ENCODE measurements at places on chromosomes 3 and 15. TPM values are rescaled to one million over a fixed set of nuclear protein-coding genes. Genes with fewer than 3 reads are reported as not detected.

GRCh38 chr3:58391156-58391865 lies 42.3 kb downstream of the PDHB start:
- peaks cover 3% of the 10 kb centered on the region for H3K4me1 ChIP-seq
- H3K36me3 ChIP-seq: peaks cover 6% of the 10 kb centered on the region
- no peak overlapping the region for H3K27ac ChIP-seq
- DNase-seq: no peak

DNA sequence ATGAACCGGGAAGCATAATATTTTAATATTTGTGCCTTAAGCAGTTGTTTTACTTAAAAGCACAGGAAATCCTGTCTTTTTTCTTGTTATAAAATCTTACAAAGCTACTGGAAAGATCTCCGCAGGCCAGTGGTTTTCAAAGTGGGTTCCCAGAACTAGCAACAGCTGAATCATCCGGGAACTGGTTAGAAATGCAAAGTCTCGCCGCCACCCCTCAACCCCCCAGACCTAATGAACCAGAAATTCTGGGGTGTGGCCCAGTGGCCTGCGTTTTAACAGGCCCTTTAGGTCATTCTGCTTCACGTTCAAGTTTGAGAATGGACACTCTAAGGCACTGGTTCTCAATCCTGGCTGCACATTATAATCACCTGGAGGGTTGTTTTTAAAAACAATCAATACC lies 74.7 kb downstream of the PDZRN3 start:
- H3K4me1 ChIP-seq: peaks cover 7% of the 10 kb centered on the region
- no peaks in the 10 kb centered on the region for H3K36me3 ChIP-seq

DNA sequence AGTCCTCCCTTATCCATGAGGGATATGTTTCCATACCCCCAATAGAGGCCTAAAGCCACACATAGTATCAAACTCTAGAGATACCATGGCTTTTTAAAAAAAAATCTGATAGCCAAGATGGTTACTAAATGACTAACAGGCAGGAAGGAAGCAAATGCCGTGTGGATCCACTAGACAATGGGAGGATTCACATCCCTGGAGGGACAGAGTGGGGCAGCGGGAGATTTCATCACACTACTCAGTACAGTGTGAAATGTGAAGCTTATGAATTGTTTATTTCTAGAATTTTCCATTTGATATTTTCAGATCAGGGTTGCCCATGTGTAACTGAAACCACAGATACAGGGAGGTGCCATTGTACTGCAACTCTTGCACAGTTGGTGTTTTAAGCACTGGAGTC lies 826.6 kb downstream of the SQOR start:
- H3K36me3 ChIP-seq: no peaks in the 10 kb centered on the region
- no peak overlapping the region for H3K4me3 ChIP-seq
- H3K4me1 ChIP-seq: no peaks in the 10 kb centered on the region
- no peak overlapping the region for H3K27ac ChIP-seq

- H3K36me3 ChIP-seq: no peaks in the 10 kb centered on the region
- H3K4me3 ChIP-seq: no peak overlapping the region
- no peaks in the 10 kb centered on the region for H3K27me3 ChIP-seq
- DNase-seq: no peak
- H3K27ac ChIP-seq: no peak overlapping the region
These were observed 152.0 kb downstream of the OPA1 start for GRCh38 chr3:193744822-193745684.

GRCh38 chr3:111604119-111604518 lies 9.0 kb upstream of the ZBED2 start:
- no peaks in the 10 kb centered on the region for H3K27me3 ChIP-seq
- H3K36me3 ChIP-seq: no peaks in the 10 kb centered on the region
- no peak overlapping the region for H3K27ac ChIP-seq

GRCh38 chr3:135792174-135792573 lies 173.4 kb upstream of the PPP2R3A start:
- no peaks in the 10 kb centered on the region for H3K36me3 ChIP-seq
- H3K27me3 ChIP-seq: peaks cover 1% of the 10 kb centered on the region
- H3K4me3 ChIP-seq: no peak overlapping the region

GRCh38 chr15:57298843-57299550 lies 77.3 kb upstream of the CGNL1 start:
- H3K27me3 ChIP-seq: no peaks in the 10 kb centered on the region
- no peak for DNase-seq
- no peaks in the 10 kb centered on the region for H3K36me3 ChIP-seq
- no peaks in the 10 kb centered on the region for H3K4me1 ChIP-seq
- no peak overlapping the region for H3K27ac ChIP-seq

- peaks cover 2% of the 10 kb centered on the region for H3K36me3 ChIP-seq
- no peak overlapping the region for H3K27ac ChIP-seq
- no peak for DNase-seq
- H3K4me1 ChIP-seq: peaks cover 4% of the 10 kb centered on the region
- H3K4me3 ChIP-seq: no peak overlapping the region
- no peaks in the 10 kb centered on the region for H3K27me3 ChIP-seq
These were observed 58.2 kb downstream of the PHLDB2 start for GRCh38 chr3:111917300-111917699.

GRCh38 chr15:51250217-51251011 lies 88.0 kb downstream of the CYP19A1 start:
- no peaks in the 10 kb centered on the region for H3K27me3 ChIP-seq
- H3K27ac ChIP-seq: no peak overlapping the region
- H3K4me1 ChIP-seq: no peaks in the 10 kb centered on the region
- no peaks in the 10 kb centered on the region for H3K36me3 ChIP-seq

GRCh38 chr15:45657764-45658545 lies 23.1 kb downstream of the SQOR start:
- no peak for DNase-seq
- H3K4me1 ChIP-seq: no peaks in the 10 kb centered on the region
- H3K27ac ChIP-seq: no peak overlapping the region
- H3K27me3 ChIP-seq: no peaks in the 10 kb centered on the region

GRCh38 chr3:152197937-152198336 lies 70.8 kb upstream of the MBNL1 start:
- H3K36me3 ChIP-seq: no peaks in the 10 kb centered on the region
- H3K27me3 ChIP-seq: no peaks in the 10 kb centered on the region
- H3K27ac ChIP-seq: peak overlapping the region; percentile 75
- peaks cover 3% of the 10 kb centered on the region for H3K4me1 ChIP-seq
- no peak for DNase-seq

- no peaks in the 10 kb centered on the region for H3K36me3 ChIP-seq
- no peak overlapping the region for H3K27ac ChIP-seq
- no peaks in the 10 kb centered on the region for H3K4me1 ChIP-seq
- DNase-seq: no peak
- H3K27me3 ChIP-seq: no peaks in the 10 kb centered on the region
These were observed 4.3 kb upstream of the MORF4L1 start for GRCh38 chr15:78868366-78868765.

Gene MYZAP
- 7.5 TPM for polyA plus RNA-seq

Gene GOLGA8G
- polyA plus RNA-seq: not detected

Gene CNTN4
- polyA plus RNA-seq: 15.8 TPM

Gene POPDC2
- polyA plus RNA-seq: 11.0 TPM

Gene CCNB2
- not detected for polyA plus RNA-seq

Gene C3orf85
- polyA plus RNA-seq: 0.82 TPM

Gene FGF7
- 3.9 TPM for polyA plus RNA-seq

Gene KNG1
- polyA plus RNA-seq: not detected

Gene GP5
- polyA plus RNA-seq: not detected

Measured in aorta (tissue), 5 donors.